Activated naive CD4-positive, alpha-beta T cell (primary cell): ENCODE measurements at places on chromosomes 11 and 22.

DNA sequence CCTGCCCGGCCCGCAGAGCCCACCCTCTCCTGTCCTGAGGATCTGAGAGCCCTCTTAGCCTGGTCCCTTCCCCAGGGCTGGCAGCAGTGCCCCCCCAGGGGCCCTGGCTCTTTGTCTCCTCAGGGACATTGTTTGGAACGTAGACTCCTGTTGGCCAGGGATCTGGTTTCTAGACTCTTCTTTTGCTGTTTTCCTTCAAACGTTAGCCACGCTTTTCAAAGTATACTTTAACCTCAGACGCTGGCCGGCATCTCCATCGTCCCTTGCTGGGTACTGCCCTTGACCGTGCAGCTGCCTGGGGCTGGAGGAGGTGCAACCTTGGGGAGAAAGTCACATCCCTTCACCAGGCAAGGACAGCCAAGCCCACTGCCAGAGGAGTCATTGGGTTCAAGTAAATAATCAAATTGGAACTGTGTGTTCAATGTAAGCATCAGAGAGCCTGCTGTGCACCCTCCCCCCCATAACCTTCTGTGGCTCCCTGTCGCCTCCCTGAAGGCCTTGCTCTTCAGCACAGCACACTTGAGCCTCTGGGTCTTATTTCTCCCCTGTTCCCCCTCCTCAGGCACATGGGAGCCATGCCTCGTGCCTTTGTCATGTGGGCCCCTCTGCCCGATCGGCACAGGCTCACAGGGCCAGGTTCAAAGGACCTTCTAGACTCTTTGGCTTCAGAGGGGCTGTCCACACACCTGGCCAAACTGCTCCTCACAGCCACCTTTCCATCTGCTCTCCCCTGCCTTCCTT lies 21.8 kb upstream of the WNT7B start:
- no peak for DNase-seq

- DNase-seq: no peak
Measured at GRCh38 chr11:92628401-92629292, 340.8 kb upstream of the MTNR1B start.

- no peak for DNase-seq
Measured at GRCh38 chr22:48942698-48943566, 884.7 kb downstream of the BRD1 start.

DNA sequence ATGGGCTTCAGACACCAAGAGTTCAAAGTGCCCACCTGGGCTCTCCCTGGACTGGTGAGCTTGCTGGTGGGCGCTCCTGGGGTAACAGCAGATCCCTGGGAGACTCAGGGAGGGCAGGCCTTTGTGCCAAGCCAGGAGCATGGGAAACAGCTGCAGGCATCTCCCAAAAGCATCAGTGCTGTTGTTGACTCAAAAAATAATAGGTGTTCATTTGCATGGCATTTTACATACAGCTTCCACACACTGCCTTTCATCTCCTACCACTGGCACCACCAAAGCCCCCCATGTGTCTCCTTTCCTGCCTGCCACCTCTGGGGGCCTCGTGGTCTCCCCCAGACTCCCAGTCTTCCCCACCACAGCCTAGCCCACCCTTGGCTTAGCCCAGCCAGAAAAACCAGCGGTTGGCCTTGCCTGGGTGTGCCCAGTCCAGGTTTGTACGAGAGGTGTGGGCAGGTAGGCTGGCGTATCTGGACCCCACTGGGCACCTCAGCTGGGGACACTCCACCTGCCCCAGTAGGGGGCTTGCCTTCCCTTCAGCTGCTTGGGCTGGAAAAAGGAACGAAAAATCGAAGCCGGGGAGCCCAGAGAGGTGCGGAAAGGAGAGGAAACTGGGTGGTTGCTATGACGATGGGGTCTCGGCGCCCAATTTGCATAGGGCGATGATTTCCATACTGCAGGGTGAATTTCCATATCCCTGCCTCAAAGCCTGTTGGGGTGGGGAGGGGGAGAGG lies 15.0 kb downstream of the POU2F3 start:
- DNase-seq: no peak

DNA sequence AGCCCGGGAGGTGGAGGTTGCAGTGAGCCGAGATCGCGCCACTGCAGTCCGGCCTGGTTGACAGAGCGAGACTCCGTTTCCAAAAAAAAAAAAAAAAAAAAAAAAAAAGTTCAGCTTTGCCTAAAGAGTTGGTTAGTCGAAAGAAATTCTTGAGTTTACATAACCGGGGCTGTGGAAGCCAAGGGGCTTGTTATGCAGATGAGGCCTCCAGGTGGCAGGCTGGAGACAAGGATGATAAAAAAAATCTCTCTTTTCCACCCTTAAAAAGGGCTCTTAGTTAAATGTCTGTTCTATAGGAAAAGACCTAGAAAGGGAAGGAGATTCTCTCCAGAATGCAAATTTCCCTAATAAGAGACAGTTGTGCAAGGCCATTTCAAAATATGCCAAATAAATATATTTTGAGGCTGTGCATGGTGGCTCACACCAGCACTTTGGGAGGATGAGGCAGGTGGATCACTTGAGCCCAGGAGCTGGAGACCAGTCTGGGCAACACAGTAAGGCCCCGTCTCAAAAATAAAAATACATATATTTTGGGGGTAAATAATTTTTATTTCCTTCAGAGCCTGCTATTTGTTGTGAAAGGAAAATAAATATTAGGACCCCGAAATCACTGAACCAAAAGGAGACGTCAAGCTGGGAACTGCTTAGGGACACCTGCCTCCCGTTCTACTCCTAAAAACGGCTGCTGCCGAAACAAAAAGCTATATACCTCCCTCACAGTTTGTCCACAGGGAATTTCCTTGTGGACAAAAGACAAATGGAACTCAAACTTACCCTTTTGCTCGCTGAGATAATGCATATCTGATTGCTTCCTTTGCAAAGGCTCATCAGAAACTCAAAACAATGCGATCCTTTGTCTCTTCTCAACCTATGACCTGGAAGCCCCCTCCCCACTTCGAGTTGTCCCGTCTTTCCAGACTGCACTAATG lies 2.4 kb upstream of the IFITM2 start:
- peak; percentile 38 for DNase-seq

GRCh38 chr11:65058419-65059054 lies at the start of gene NAALADL1:
NAALADL1 (minus strand) TSS chr11:65058553; CDS start chr11:65058521, 32 bp downstream.
- DNase-seq: no peak

DNA sequence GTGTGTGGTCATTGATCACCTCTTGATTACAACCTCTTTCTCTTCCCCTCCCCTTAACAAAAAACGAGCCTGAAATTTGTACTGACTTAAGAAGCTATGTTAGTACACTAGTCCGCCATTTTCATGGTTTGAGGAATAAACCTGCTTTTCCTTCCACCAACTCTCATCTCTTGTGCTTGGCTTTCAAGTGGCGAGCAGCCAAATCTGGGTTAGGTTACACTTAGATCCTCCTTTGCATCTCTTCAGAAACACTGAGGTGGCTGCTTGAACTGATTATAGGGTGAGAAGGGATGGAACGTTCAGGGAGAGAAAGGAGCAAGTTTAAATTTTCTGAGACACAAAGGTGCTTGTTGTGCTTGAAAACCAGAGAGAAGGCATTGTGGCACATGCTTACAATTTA lies 2171.4 kb downstream of the LRRC4C start:
- DNase-seq: no peak

DNA sequence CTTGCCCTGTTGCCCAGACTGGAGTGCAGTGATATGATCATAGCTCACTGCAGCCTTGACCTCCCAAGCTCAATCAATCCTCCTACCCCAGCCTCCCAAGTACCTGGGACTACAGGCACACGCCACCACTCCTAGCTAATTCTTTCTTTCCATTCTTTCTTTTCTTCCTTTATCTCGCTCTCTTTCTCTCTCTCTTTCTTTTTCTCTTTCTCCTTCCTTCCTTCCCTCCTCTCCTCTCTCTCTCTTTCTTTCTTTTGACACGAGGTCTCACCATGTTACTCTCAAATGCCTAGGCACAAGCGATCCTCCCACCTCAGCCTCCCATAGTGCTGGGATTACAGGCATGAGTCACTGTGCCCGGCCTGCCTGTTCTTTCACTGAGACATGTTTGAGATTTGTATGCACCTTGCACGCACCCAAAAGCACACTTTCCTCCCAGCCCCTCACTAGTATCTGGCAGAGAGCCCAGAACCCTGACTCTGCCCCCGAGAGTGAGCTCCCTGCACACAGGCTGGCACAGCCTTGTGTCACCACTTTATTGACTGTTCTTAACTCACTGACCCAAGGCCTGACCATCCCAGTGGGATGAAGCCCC lies 56.8 kb downstream of the CD6 start:
- DNase-seq: peak; percentile 34

DNA sequence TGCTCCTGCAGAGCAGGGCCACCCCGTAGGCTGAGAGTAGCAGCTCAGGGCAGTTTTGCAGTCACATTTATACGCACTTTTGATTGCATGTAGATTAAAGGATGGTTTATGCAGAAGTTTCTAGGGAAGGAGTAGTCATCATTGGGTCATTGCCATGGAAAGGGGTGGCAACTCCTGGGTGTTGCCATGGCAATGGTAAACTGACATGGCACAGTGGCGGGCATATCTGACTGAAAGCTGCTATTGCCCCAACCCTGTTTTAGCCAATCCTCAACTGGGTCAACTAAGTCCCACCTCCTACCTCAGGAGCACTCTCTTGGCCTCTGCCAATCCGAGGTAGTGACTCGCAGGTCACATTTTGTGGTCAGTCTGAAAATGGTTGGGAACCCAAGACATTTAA lies 2.4 kb upstream of the ARSA start:
- DNase-seq: no peak
